Stimulated activated CD8-positive, alpha-beta memory T cell treated with anti-CD3 and anti-CD28 coated beads, Interleukin-15, amount 100 ng/mL, for 1 hour (primary cell): ENCODE measurements at places on chromosomes 5 and 9.

- no peak for DNase-seq
Observed at GRCh38 chr9:123457583-123457982, 101.6 kb downstream of the CRB2 start.

DNA sequence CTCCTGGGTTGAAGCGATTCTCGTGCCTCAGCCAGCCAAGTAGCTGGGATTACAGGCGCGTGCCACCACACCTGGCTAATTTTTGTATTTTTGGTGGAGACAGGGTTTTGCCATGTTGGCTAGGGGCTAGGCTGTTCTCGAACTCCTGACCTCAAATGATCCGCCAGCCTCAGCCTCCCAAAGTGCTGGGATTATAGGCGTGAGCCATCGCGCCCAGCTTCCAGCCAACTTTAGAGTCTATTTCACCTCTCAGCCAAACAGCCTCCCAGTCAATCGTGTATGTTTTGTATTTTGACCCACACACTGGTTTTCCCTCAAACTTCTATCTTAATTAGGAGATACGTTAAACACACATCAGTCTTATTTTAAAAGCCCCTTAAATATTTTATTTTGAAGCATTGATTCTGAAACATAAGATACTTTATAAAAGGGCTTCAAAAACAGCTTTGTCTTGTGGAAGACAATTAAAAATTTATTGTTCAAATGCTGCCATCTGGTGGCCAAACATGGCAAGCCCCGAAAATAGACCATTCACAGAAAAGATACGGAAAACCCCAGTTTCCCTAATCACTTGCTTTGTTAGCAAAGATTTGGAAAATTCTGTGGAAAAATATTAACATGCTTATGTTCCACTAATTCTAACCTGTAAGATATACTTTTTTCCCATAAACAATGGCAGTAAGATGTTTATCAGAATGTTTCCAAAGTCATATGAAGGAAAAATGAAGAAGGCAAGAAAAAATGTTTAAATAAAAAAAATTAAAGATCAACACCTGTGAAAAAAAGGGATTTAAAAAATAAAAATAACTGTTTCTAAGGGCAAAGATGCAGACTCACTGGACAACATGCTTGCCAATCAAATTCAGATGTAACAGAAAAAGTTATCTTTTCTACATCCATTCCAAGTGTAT, 33.1 kb downstream of the APTX start:
- DNase-seq, result peak; percentile 40

DNA sequence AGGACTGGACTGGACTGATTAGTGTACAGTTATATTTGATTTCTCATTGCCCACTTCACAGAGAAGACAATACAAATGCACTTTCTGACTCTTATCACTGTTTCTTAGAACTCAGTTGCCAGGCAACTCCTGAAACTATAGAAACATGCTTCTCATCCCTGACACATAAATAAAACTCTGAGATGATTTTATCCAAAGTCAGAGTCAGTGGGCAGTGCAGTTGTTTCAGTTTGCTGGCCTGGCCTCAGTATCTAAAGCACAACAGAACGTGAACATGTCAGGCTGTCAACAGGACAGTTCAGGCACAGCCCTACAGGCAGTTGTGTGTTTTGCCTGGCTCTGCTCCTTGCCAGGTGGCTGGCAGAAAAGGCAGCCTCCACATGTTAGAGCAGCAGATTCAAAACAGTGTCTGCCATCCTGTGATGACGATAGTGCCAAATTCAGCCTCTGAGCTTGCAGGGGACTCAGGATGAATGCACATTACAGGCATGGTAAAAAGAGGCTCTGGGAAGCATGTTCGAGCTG, 65.1 kb upstream of the CCDC152 start:
- no peak for DNase-seq

GRCh38 chr5:38465702-38466423, 90.6 kb downstream of the LIFR start:
- DNase-seq, result no peak

GRCh38 chr9:110087605-110088004, 120.4 kb downstream of the C9orf152 start:
- DNase-seq, result no peak

DNA sequence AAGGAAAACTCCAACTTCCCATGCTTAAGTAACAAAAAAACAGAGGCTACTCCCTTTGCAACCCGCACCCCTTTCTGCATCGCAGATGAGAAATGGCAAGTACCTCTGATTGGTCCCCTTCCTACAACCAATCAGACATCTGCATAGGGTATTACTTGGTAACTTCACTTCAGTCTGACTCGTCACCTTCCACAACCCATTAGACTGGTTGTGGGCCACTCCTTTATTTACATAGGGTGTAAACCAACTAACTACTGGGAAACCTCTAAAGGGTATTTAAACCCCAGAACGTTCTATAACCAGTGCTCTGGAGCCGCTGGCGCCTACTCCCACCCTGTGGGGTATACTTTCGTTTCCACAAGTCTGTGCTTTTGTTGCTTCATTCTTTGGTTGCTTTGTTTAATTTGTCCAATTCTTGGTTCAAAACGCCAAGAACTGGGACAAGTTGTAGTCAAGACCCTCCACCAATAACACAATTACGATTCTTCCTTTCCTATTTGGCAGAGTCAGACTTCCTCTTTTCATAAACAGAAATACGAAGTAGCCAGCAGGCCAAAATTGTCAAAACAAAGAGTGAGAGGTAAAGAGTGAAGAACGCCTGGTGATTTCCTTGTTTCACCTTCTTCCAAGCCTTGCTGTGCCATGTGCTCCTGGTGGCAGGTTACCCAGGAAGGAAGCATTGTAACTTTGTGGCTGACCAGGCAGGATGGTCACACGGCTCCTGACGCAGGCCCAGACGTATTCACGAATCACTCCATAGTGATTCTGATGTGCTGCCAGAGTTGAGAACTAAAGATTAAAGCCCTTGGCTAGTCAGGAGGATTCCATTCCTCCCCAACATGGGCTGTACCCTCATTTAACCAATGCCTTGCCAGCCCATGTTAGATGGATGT, 477.4 kb downstream of the ARHGEF28 start:
- no peak for DNase-seq

DNA sequence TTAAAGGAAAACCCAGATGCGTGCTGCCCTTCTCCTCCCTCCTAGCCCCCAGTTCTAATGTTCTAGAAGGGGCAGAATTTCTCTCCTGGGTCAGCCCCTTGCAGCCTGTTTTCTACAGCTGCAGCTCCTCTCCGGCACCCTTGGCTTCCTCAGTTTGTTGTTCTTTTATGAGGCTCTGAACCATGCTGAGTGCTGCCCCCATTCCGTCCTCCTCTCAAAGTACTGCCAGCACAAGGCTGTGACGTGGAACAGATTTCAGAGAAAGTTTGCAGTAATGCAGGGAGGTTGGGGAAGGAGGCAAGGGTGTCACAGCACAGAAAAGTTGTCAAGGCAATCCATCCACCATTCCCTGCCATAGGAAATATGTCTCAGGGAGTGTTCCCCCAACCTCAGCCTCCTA, 63.3 kb downstream of the RGS3 start:
- DNase-seq, result no peak

DNA sequence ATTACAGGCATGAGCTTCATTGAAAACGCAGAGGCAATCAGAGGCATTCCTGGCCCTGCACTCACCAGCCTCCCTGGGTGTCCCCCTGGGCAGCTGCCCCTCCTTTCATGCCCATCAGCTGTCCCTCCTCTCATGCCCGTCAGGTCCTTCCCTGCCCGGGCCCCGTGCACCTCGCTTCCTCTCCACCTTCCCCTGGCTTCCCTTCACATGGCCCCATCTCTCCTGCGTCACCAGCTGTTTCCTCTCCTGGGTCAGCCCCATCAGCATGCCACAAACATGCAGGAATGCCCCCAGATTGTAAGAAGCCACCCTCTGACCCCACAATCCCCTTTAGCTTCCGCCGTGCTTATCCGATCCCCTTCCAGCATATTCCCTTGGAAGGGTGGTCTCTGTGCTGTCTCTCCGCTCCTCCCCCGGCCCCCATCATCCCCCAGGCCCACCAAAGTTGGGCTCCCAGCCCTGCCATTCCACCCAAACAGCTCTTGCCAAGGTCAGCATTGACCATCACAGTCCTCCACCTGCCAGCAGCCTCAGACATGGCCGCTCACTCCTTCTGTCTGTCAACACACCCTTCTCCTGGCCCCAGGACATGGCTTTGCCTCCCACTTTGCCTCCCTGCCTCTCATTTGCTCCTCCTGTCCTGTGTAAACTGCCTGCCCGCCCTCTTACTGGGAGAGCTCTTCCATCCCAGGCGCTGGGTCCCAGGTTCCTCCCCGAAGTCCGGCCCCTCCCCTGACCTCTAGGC, 98.6 kb upstream of the IER5L start:
- no peak for DNase-seq

GRCh38 chr5:13976867-13977830, 32.7 kb upstream of the DNAH5 start:
- DNase-seq, result no peak

DNA sequence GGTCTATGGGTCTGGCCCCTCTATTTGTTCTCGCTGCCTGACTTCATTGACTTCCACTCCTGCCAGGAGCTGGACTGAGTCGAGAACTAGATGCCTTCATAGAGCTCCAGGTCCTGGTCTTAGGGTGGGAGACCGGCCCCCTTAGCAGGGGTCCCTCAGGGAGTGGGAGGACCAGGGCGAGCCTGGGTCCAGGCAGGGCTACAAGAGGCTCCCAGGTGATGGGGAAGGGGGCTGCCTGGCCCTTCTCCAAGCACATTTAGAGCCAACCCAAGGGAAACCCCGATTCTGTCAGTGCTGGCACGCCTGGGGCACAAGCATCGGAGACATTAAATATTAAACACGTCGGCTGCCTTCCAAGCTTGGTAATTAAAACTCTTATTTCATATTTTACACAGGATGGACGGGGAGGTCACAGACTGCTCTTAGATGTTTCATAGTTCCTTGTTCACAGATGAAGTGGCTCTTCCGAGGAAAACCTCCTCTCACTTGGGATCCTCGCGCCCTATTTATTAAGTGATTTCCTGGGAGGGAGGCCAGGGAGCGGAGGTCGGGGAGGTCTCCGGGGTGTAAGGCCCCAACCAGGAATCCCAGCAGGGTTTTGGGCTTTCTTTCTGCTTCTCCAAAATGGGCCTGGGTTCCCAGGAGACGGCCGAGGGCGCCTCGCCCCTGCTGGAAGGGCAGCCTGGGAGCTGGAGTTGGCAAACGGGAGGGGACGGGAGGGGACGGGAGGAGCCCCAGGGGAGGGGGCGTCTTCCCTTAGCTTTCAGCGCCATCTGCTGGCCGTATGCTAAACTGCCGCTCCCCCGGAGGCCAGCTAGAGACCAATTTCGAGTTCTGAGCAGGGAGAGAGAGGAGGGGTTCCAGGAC, 23.4 kb upstream of the ZBTB43 start:
- peak; percentile 80 for DNase-seq

DNA sequence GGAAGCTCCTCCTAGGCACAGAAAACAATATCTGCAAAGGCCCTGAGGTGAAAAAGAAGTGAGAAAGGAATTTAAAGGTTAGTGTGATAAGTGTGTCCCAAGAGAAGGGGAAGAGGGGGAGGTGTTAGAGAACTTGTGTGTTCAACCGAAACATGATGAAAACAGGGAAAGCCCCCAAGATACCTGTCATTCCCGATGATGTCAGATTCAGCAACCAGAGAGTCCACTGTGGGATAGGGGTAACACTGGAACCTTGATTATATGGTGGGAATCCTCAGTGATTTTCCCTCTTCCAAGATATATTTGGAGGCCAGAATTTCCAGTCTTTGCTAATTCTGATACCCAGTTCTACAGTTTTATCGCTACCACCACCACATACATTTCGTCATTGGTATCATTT, 15.5 kb upstream of the BNC2 start:
- DNase-seq, result no peak

GRCh38 chr9:115050002-115050490, 67.9 kb downstream of the TNC start:
- no peak for DNase-seq

DNA sequence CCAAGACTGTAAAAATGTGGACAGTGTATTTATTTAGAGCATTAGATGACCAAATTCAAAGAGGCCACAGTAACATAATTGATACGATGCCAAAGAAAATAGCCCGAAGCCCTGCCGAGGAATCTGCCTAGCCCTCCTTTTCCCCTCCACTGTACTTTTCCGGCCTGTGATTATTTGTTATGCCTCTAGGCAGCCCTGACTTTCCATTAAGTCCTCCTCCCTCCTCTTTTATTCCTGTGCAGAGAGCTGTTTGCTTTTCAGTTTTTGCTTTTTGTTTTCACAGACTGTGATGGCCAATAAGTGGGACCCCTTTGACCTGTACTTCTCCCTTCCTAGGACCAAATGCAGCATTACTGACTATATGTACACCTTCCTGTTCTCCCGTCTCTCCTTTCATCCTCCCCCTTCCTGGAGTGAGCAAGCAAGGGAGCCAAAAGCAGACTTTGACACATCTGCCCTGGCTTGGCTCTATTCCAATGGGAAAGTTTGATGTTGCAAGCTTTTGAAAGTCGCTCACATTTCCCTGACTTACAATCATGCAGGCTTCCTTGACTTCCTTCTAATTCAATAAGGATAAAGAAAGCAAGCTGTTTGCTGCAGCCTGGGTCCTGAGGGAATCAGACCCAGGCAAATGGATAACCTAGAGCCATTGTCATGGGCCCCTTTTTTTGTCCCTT, 76.1 kb downstream of the NREP start:
- DNase-seq, result no peak

GRCh38 chr5:81601919-81602318, 149.0 kb downstream of the SSBP2 start:
- DNase-seq, result no peak

GRCh38 chr5:149413477-149414210, 34.6 kb upstream of the IL17B start:
- no peak for DNase-seq

- no peak for DNase-seq
Observed at GRCh38 chr9:126830827-126831226, 26.0 kb downstream of the ZBTB43 start.

DNA sequence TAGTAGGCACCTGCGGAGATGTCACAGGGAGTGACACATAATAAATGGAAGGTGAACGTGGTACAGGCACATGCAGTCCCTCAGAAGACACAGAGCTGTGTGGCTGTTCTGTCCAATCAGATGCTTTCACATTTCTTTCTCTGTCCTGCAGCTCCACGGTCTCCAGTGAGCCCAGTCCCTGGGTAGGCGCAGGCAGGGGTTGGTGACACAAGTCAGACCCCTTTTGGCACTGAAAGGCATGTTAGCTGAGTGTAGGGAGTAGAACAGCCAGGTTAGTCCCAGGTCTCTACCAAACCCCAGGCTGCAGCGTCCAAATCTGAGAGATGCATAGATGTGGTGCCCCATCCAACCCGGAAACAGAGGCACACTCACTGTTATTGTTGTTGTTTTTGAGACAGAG, 2.8 kb downstream of the SLC31A2 start:
- DNase-seq, result no peak

GRCh38 chr9:36470643-36471290, 70.7 kb upstream of the RNF38 start:
- no peak for DNase-seq

DNA sequence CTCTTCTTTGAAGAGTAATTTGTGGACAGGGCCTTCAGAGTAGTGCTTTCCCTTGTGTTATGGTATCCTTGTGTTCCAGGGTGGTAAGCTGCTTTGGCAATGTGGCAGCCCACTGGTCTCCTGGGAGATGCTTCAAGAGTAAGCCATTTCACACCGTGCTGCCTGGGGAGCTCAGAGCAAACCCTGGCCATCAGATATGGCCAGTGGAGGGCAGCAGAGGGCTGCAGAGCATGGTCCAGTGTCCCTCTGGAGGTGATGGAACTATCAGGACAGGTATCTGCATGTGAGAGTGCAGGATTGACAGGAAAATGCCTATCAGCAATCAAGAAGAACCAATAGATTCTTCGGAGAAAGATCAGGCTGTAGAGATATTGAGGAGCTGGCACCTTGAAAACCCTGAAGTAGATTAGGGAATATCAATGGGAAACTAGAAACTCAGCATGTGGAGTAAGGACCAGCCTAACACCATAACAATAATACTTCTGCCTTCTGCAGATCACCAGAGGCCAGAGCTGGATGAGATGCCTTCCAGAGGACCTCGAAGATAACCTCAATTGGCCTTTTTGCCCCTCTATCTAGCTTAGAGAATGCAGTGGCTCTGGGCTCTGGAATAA, 90.8 kb downstream of the PLPPR1 start:
- DNase-seq, result no peak
